ENCODE measurements at places on chromosomes 2 and 18.

GRCh38 chr2:140383781-140384180 is 1603.6 kb upstream of the NXPH2 start:
- no peak for DNase-seq

- DNase-seq, result no peak
Measured at GRCh38 chr18:9715088-9715343, 6.9 kb downstream of the RAB31 start.

GRCh38 chr2:38474715-38475566 is 97.9 kb upstream of the ATL2 start:
- DNase-seq, result no peak

- no peak for DNase-seq
Measured at GRCh38 chr18:79580498-79581171, 99.0 kb upstream of the CTDP1 start.

- no peak for DNase-seq
Measured at GRCh38 chr2:120318626-120319025, 27.3 kb upstream of the INHBB start.

GRCh38 chr18:69636529-69637301 is 236.0 kb downstream of the DOK6 start:
- no peak for DNase-seq

GRCh38 chr2:117770730-117771129 is 43.8 kb upstream of the DDX18 start:
- no peak for DNase-seq

DNA sequence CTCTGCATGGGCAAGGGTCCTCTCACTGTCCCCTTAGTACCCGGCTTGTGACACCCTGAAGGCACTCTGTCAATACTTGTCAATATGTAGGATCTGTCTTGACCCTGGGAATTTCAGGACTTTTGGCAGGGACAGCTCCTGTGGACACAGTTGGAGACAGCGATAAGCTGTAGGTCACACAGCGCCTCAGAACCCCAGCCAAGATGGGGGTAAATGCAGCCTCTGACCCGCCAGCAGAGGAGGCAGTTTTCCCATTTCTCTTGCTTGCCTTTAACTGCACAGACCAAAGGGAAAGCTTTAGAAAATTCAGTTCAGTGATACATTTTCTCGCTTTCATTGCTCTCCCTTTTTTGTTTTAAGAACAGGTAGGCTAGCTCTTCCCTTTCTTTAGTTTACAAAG is 54.8 kb upstream of the KLHL29 start:
- DNase-seq, result no peak

DNA sequence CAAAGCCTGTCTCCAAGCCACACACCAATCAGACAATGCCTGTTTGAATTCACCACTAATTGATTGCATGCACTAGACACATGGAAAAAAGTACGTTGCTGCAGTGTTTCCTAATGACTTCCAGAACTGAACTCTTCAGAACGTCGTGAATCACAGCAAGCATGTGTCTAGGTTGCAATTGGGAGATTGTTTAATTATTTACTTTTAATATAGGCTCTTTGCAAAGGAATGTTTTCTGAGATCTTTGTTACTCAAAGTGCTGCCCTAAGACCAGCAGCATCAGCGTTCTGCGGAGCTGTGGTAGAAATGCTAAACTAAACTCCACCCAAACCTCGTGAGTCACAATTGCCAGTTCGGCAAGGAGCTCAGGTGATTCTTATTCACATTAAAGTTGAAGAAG is 52.7 kb upstream of the CCDC68 start:
- DNase-seq, result no peak

- no peak for DNase-seq
Measured at GRCh38 chr18:75035928-75036327, 173.0 kb downstream of the PTGR3 start.

- DNase-seq, result no peak
Measured at GRCh38 chr2:6308986-6309385, 556.7 kb downstream of the CMPK2 start.

- no peak for DNase-seq
Measured at GRCh38 chr2:183495589-183496267, 371.5 kb downstream of the NUP35 start.

GRCh38 chr18:42107691-42108450 is 152.8 kb downstream of the PIK3C3 start:
- no peak for DNase-seq

DNA sequence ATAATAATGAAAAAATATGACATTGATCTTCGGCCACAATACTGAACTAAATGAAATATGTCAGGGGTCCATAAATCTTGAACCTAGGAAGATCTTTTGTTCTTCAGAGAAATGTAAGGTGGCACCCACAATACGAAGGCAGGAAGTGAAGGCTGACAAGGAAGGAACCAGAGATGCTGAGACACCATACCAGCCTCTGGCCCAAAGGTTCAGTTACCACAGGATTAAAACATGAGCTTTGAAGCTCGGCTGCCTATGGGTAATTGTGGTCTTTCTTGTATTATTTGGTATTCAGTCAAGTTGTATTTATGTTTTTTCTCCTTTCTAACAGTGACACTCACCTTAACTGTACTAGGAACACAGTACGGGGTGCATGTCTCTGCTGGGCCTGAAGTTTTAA is 448.8 kb upstream of the SETBP1 start:
- no peak for DNase-seq

DNA sequence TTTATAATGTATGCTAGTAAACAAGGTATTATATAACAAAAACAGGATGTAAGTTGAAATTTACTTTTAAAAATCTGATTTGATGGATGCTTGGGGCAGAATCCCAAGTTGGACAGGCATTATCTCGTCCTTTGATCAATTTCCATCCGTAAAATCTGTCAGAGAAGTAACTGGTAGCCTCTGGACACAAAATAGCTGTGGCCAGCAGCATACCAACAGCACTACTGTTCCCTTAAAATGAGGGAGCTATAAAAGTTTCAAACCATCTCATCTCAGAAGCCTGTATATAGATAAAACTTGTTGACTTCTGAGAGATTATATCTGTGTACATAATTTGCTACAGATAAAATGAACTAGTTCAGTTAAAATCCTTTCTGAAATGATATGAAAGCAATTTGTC is 14.7 kb upstream of the METAP1D start:
- no peak for DNase-seq

DNA sequence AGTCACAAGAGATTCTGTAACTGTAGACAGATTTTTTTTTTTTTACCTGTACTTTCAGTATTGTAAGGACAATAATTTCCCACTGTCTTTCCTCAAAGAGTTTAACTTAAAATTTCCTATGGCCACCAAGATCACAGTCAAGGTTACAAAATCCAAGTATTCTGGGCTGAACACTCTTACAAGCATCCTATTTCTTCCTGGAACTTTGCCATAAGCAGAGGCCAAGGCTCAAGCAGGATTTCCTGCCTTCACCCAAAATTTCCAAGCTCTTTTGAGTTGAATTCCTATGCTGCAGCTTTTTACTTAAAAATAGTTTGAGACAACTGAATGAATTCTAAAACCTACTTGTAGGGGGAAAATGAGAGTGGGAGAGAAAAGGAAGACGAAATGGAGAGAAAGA is 299.4 kb downstream of the ZNF516 start:
- DNase-seq, result no peak

GRCh38 chr18:3594760-3595368 is 144.9 kb downstream of the TGIF1 start:
- DNase-seq, result peak; percentile 63

Data from suppressor macrophage treated with lipopolysaccharide for 4 hours (primary cell).